ENCODE measurements at places on chromosomes 7 and 10.

DNA sequence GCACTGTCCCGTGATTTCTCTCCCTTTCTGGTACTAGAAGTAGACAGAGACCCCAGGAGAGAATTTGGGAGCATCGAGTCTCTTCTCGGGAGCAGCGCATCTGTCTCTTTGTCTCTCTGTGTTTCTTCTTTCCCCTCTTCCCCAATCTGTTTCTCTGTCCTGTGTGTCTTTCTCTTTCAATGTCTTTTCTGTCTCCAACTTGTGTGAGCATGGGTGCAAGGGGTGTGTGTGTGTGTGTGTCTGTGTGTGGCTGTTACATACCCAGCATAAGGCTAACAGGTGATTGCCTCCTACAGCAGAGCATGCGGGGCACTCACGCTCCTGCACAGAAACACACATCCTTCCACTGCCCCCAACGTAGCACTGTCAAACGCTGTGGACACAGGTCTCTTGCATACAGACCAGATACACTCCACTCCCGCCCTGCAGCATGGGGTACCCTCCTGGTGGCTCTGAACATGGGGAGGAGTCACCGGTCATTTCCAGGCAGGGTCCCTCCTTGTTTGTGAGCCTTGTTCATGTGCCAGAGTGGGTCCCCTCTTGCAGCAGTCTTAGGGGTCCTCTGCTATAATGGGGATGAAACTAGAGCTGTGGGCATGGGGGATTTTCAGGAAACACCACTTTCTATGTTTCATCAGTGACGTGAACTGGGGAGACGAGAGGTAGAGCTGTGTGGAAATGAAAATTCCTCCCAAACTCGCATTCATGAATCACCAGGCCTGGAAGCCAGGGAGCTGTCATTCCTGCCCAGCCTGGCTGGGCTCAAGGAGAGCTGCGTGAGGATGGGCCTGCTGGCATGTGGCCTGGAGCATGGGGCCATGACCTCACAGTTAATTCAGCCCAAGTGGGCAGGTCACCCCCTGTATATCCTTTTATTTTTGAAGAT lies 980 bp downstream of the ADAMTS14 start:
- DNase-seq, result no peak

DNA sequence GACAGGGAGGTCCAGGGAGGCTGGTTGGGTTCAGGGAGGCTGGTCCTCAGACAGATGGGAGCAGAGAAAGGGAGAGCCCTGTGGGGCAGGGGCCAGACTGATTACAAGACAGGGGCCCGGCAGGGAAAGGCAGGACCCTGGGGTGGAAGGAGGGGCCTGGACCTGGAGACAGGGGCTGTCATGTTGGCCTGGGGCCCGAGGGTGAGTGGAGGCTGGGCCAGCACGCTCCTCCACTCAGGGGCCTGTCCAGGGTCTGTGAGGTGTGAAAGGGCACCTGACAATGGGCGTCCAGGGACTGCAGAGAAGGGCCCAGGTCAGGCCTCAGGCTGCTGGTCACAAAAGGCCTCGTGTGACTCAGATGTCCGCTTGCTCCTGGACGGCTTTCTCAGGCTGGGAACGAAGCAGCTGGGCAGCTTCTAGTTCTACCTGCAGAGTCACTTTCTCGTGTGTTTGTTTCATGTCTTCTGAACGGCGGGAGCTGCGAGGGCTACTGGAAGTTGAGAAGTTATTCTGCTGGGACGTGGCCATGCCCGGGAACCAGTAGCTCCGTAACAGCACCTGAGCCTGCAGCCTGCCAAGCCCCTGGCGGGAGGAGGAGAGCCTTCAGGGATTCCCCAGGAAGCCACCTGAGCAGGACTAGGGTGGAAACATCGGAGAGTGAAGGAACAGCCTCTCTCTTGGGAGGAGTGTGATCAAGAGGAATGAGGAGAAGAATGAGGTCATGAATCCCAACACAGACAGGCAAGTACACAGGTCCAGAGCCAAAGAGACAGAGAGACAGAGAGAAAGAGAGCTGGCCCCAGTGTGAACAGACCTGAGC lies 65.8 kb downstream of the KLF6 start:
- no peak for DNase-seq

GRCh38 chr7:41478187-41478586 lies 224.7 kb downstream of the INHBA start:
- no peak for DNase-seq

DNA sequence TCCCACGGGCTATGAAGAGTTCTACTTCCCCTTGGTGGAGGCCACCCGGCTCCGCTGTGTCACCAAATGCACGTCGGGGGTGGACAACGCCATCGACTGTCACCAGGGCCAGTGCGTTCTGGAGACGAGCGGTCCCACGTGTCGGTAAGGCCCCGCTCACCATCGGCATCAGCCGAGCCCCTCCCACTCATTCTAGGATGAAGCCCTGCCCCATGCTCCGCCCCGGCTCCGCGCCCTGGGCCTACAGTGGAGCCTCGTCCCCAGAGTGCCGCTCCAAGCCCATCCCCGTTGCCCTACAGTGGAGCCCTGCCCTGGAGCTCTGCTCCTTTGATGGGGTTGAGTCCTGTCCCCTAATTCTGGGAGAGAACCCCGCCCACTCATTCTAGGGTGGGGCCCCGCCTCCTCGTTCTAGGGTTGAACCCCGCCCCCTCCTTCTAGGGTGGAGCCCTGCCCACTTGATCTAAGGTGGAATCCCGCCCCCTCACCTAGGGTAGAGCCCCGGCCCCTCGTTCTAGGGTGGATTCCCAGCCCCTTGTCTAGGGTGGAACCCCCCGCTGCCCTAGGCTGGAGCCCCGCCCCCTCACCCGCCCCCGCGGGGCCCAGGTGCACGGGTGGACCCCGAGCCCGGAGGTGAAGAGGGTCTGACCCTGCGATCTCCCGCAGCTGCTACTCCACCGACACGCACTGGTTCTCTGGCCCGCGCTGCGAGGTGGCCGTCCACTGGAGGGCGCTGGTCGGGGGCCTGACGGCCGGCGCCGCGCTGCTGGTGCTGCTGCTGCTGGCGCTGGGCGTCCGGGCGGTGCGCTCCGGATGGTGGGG lies 3.4 kb upstream of the MUC12 start:
- no peak for DNase-seq

DNA sequence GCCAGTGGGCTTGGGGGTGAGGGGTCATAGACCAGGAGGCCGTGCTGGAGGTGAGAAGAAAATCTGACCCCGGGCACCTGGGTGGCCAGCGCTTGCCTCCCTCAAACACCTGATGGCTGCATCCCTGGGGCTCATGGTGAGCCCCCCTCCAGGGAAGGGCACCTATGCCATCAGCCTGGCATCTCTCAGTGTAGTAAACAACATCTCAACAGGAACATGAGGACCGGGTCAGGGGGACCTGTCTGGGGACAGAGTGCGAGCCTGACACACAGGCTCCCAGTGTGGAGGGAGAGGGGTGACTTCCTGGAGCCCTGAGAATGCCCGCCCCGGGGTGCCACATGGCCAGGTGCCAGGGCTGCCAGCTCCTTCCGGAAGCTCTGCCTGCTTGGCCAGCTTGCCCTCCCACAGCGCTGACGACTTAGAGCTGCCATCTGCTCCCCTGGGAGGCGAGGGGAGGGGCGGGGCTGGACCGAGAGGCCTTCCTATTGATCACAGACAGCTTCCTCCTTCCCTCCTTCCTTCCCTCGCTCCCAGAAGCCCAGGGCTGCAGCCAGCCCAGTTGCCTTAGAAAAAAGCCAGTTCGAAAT lies 12.3 kb downstream of the STX1A start:
- peak; percentile 69 for DNase-seq

- no peak for DNase-seq
Measured at GRCh38 chr7:71444130-71444529, 312.2 kb downstream of the GALNT17 start.

GRCh38 chr7:114940220-114940619 lies 18.3 kb downstream of the MDFIC start:
- no peak for DNase-seq

GRCh38 chr10:53361281-53361680 lies 588.7 kb upstream of the MBL2 start:
- DNase-seq, result no peak

DNA sequence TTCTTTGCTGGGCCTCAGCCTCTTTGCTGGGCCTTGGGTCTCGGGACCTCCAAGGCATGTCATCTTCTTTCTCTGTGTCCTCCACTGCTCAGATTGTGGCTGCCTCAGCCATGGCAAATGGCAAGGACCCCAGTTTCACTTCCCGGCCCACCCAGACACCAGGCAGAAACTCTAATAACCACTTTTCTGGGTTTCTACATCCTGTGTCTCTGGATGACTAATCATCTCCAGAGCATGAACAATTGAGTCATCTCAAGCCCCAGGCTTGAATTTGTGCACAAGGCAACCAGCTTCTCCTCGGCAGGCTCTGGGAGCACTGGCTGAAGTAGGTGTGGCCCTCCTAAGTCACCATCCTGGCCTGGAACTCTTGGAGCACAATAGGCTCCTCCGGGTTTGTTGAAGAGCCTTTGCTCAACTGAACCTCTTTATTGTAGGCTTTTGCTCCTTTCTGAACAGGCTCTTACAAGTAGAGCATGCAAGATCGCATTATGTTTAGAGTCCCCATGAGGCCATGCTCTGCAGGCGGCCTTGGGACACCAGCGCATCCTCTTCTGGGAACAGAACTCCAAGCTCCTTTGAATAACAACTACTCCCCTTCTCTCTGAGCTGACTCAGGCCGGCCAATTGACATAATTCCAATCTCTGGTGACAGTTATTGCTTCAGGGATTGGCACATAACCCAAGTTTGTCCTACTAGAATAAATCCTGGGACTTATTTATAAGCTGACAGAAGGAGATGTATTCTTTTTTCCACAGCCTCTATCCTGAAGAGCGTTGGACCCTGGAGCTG lies 218.1 kb downstream of the WDR11 start:
- no peak for DNase-seq

DNA sequence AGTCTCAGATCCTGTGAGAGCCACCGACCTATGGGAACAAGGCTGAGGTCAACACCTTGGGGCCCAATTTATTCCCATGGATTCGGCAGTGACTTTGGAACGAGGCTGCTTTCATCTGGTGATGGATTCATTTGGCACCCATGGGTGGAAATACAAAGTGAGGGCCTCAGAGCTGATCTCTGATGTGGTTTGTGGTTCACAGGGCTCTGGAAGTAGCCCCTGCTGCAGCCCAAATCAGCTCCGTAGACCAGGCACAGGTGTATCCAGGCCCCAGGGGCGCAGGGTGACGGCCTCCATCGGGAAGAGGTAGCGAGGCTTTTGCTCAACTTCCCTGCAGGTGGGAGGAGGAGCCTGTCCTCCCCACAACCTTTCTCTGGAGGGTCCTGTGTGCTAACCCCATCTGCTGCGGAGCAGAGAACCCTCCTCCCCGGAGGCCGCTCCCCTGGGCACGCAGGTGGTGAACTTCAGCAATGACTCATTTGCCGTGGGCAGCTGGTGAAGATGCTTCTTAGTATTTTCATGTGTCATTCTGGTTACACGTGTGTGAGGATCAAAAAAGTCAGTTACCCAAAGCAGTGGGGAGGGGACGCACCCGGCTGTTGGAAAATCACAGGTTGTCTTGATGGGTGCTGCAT lies 7.5 kb upstream of the JAKMIP3 start:
- no peak for DNase-seq

- DNase-seq, result no peak
Measured at GRCh38 chr10:62482581-62482980, 108.4 kb downstream of the ZNF365 start.

DNA sequence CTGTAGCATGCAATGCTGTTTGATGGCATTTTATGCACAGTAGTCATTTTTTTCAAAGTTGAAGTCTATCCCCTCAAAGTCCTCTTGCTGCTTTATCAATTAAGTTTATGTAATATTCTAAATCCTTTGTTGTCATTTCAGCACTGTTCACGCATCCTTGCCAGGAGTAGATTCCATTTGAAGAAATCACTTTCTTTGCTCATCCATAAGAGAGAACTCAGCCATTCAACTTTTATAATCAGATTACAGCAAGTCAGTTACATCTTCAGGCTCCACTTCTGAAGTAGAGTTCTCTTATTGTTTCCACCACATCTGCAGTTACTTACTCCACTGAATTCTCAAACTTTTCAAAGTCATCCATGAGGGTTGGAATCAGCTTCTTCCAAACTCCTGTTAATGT lies 32.3 kb downstream of the SDHAF3 start:
- DNase-seq, result no peak

GRCh38 chr7:82257118-82257695 lies 186.4 kb downstream of the CACNA2D1 start:
- peak; percentile 99 for DNase-seq

- no peak for DNase-seq
Measured at GRCh38 chr7:37483627-37484026, 35.0 kb upstream of the ELMO1 start.

DNA sequence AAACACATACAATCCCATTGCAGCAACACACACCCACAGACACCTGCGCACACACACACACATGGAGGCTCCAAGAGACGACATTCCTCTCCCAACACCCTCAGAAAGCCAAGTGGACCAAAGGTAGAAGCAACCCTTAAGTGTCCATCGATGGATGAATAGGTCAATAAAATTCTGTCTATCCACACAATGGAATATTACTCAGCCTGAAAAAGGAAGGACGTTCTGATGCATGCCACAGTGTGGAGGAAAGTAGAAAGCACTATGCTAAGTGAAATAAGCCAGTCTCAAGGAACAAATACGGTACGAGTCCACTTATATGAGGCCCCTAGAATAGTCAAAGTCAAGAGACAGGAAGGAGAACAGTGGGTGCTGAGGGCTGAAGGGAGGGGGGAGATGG lies 174.4 kb downstream of the GRID1 start:
- DNase-seq, result no peak

DNA sequence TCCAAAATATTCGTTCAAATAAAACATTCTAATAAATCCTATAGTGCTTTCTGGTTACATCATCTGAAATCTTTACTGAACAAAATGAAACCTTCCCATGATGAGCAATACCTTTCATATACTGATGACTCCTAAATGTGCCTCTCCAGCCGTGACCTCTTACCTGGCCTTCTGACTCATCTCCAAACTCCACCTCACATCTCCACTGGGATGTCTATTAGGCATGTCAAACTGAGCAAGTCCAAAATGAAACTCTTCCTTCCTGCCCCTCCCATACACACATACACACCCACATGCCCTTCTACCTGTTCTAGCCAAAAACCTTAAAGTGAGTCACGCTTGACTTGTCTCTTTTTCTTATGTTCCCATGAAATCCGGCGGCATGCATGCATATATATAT lies 22.9 kb downstream of the GSAP start:
- DNase-seq, result no peak

DNA sequence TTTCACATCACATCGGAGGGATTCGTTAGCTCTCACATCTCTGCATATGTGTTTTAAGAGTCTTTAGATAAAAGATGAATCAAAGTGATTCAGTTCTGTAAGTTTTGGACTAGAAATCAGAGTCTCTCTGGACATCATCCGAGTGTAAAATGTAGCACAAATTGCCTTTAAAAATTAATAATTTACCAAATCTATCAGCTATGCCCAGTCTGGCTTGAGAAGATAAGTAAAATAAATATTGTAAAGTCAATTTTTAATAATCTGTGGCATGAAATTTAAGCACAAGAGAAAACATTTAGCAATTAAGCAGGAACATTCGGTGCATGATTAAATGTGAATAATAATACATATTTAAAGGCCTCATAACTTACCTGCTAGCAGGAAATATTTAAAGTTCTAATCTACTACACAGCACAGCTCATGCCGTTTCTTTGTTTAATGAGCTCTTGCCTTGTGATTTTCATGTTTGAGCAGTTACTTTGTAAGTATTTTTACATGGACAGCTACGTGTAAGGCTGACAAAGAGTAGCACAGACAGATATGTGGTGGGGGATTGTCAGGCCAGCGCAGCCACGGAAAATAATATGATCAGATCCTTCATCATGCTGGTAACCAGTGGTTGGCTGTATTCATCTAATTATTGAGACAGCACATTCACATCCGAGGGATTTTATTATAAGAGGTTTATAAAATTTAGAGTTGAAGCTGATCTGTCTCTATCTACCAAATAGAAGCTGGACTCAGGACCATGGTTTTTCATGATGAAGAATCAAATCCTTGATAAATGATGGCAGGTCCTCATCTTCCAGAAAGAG lies 317.3 kb downstream of the ADARB2 start:
- no peak for DNase-seq
